NCI-H1092 (cell line): ENCODE measurements at places on chromosomes 4 and X.

DNA sequence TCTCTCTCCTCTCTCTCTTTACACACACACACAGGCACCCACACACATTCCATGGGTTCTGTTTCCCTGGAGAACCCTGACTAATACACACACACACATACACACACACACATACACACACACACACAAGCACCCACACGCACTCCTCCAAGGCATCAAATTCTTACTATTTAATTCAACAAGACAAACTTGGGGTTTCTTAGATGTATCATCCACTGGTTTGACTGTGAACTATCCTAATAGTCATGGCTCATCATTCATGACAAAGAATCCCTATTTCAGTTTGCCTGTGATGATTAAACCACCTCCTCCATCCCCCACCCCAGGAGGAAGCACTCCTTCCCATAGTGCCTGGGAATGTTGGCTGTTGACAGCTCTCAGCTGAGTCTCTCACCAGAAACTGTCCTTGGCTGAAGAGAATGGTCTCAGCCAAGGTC is 98.2 kb downstream of the USP46 start:
- DNase-seq: no peak

DNA sequence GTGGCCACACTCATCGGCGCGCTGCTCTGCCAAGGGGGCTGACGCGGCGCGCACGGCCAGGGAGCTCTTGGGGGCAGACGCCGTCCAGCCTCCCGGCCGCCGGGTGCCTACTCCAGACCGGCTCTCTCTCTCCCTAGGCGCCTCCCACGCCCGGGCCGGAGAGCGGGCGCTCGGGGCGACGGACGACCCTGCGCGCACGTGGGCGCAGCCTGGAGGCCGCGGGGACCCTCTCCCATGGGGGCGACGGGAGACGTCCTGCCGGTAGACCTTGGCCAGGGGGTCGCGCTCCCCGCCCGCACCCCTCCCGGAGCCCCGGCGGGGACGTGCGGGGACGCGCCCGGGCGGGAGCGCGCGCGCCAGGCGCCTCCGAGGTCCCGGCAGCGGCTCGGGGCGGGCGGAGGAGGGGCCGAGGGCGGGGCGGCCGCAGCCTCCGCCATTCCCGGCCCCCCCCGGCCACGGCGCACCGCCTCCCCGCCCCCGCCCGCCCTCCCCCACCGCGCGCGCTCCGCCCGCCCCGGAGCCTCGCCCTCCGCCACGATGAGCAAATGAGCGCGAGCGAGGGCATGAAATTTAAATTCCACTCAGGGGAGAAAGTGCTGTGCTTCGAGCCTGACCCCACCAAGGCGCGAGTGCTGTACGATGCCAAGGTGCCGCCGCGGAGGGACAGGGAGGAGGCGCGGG is at the start of gene MSL3:
TSS of gene MSL3 (plus strand) at position 519 of the 681 bp plus-strand sequence. CDS start at position 546, 27 bp downstream.
- DNase-seq: peak; percentile 43

DNA sequence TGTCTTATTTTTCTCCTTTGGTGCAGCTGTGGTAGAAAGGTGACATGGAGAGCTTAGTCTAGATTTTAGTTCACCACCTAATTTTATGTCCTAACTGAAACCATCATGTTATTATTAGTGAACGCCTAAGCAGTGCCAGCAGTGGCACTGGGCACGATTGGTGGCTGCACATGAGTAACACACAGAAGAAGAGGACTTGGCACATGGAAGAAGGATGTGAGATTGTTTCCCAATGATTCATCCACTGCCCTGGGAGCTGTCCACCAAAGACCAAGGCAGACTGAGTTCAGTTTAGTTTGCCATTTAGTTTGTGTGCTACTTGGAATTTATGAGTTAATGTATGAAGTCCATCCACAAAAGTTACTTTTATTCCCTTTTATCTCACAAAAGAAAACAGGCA is 68.1 kb upstream of the NAP1L5 start:
- DNase-seq: no peak

- peak; percentile 22 for DNase-seq
Measured at GRCh38 chr4:108828620-108829019, 65.8 kb upstream of the ETNPPL start.

GRCh38 chr4:14079601-14080000 is 452.1 kb upstream of the BOD1L1 start:
- DNase-seq: no peak

DNA sequence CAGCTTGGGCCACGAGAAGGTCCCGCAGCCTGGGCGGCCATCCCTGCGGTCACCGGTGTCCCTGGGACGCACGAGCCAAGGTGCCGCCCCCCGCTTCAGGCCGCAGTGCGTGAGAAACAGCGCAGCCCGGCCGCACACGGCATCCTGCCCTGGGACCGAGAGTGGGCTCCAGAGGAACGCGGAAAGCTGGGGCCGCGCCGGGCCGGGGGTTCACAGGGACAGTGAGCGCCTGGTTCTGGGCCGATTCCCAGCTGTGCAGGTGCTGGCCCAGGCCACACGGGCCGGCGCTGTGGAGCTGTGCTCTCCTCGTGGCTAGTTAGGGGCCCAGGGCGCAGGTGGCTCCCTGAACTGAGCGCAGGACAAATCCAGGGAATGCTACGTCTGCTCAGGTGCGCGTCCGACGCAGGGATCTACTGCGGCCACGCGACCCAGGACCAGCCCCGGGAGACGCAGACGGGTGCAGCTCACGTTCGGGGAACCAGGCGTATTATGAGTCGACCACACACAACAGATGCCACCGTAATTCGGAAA is 25.8 kb upstream of the GTPBP6 start:
- DNase-seq: no peak
